ENCODE measurements at places on chromosomes 3 and 15.
A peak's percentile ranks its signal among the peaks of the same experiment; 100 is the strongest.

DNA sequence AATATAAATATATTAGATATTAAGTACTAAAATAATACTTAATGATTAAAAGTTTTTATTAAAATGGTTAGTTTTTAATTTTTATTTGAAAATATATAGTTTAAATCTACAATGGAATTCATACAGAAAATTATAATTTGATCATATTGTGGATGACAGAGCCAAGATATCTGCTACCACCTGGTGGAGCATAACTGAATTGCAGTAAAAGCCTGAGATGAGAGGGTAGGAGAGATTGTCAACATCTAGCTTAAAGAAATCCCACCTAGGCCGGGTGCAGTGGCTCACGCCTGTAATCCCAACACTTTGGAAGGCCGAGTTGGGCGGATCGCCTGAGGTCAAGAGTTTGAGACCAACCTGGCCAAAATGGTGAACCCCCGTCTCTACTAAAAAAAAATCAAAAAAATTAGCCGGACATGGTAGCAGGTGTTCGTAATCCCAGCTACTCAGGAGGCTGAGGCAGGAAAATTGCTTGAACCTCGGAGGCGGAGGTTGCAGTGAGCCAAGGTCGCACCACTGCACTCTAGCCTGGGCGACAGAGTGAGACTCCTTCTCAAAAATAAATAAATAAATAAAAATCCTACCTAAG is 25.1 kb upstream of the CSTA start:
- DNase-seq = peak; percentile 10

DNA sequence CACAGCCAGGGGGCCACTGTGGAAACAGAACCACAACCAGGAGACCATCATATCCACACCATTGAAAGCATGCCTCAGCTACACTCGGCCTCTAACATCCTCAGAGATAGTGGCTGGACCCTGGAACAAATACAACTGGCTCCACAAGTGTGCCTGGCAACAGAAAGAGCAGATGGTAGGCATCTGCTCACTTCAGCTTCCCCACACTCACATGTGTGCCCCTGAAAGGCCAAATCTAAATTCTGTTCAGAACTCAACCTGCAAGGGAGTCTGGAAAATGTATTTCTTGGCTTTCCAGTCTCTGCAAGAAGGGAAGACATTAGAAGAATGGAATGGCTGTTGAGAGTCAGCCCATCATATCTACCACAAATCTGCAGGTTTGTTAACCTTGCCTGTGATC is 54.7 kb upstream of the CTNNB1 start:
- DNase-seq = no peak

DNA sequence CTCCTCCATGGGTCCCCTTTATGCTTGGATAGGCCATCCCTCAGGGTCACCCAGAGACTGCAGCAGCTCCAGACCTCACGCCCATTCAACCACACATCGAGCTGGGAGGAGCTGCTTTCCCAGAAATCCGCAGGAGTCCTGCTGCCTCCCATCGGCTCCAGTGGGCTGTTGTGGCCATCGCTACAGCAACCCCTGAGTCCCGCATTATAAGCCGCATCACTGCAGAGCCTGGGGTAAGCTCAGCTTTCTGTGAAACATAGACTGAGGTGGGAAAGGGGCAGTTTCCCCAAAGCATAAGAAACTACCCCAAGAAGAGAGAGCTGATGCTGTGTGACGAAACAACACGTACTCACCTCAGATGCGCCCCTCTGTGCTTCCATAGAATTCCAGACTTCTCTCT is 35.7 kb downstream of the MRPL46 start:
- no peak for DNase-seq

- DNase-seq = no peak
Observed at GRCh38 chr3:171142985-171143384, 116.5 kb upstream of the SLC2A2 start.

GRCh38 chr15:67002368-67002767 is 63.0 kb upstream of the SMAD3 start:
- DNase-seq = no peak

- DNase-seq = no peak
Observed at GRCh38 chr15:77840991-77841775, 208.5 kb upstream of the LINGO1 start.

- DNase-seq = no peak
Observed at GRCh38 chr15:35349916-35350315, 196.0 kb downstream of the DPH6 start.

- no peak for DNase-seq
Observed at GRCh38 chr3:55333923-55334322, 153.2 kb downstream of the WNT5A start.

DNA sequence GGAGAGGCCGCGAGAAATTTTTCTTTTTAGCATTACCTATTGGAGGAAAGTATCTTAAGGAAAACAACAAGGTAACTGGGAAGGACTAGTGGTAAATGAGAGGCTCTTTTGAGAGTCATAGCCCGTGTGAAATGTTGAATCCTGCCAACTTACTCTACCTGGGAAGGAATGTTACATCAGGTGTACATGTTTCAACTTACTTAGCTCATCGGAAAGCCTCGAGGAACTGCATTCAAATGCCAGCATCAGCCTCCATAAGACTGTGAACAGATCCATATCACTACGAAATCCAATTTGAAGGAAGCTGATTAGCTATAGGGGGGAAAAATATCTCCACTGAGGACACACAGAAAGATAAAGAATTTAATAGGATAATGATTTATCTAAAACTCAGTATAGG is 72.3 kb upstream of the PDZRN3 start:
- DNase-seq = no peak

- no peak for DNase-seq
Observed at GRCh38 chr3:182636646-182637045, 156.7 kb upstream of the ATP11B start.

DNA sequence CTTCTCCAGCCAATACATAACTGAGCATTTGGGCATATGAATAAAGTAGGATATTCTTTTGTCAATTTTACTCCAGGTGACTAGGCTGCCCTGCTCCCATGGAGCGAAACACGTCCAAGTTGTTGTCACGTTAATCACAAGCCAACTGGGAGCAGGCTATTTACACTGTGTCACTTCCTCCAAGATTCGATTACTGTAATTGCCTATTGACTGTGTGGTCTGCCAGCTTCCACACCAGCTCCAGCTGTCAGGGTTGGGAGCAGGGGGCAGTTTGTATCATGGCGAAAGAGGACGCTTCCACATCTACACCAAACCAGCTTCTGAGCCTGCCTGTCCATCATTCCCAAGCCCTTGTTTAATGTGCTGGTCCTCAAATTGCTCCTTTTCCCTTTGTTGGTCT is 89.2 kb upstream of the RORA start:
- DNase-seq = no peak

All from NCI-H187 treated with DMSO at 0.1 percent for 48 hours (cell line).